NCI-H187 treated with DMSO at 0.1 percent for 48 hours (cell line): ENCODE measurements at places on chromosomes 1 and 21.

DNA sequence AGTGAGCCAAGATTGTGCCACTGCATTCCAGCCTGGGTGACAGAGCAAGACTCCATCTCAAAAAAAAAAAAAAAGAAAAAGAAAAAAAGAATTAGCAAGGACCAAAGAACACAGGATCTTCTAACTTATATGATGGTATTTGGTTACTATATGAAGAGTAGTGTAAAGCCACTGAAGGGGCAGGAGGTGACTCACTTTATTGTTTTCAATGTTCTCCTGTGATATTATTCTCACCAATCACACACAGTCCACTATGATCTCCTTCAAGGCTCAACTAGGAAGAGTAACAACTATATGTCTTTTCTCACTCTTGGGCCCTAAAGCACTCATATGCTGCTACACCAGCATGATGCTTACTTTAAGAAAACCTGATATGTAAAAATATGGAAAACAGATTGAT, 26.7 kb downstream of the RC3H1 start:
- DNase-seq = no peak

DNA sequence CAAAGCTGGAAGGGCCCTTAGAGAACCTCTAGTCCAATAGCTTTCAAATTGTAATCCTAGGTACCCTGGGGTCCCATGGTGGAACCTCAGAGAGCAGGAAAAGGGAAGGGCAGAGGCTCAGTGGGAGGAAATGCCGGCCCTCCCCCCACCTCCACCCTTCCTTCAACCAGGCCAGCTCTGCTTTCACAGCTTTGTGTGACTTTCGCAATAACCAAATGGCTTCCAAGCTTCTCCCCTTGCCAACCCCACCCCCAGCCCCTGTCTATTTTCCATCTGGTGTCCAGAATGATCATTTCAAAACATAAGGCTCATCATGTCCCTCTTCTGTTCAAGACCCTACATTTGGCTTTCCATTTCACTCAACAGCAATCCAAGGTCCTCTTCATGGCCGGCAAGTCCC, 74.4 kb downstream of the CD58 start:
- DNase-seq = no peak

- no peak for DNase-seq
Observed at GRCh38 chr21:32590130-32590529, 4.8 kb upstream of the TCP10L start.

DNA sequence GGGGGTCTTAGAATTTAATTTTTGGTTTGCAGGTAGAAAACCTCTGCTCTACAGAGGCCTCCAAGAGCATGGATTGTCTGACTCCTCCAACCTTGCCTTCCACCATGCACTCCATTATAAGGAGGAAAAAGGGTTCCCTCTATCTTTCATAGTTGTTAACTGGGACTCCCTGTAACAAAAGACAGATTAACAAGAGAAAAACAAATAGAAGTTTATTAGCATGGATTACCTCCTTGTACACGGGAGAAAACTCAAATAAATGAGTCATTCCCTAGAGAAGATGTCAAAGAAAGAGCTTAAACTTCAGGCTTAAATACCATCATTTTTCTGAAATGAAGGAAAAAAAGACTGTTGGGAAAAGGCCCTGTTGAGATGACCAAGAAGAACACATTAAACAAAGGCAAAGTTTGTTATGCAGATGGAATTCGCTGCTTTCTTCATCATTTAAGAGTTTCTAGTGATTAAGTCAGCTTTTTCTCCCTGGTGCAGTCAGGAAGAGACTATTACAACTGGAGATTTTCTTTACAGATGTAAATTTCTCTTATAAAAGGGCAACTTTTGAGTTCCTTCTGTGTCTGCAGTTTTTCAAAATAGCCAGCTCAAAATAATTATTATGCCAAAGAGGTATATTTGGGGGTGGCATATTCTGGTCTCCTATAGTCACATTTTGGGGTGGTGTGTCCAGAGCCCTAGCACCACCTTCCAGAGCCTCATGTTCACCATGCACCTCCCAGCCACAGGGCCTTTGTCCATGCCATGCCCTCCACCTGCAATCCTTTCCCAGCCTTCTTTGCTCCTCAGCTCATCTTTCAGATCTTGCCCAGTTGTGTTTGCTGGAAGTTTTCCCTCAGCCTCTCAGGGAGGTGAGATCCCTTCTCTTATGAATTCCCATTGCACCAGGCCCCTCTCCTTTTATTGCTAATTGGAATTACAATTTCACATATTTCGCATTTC, 63.1 kb upstream of the KLHDC7A start:
- no peak for DNase-seq

DNA sequence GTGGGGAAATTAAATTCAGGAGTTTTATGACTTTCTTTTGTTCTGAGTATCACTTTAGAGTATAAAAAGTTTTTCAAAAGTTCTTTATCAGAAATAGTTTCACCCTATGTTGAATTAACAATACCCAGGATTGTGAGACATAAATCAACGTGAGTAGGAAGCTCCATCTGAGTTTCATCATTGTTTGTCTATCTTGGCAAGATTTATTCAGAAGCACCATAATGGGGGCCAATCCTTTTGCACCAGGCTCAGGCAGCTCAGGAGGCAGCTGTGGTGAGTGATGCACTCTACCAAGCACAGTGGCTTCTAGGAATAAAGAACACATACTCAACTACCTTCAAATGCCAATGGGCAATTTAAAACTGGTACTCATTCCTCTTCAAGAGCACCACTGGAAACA, 12.0 kb downstream of the CREG1 start:
- DNase-seq = no peak

- DNase-seq = no peak
Observed at GRCh38 chr1:234929369-234929768, 199.3 kb downstream of the TOMM20 start.

DNA sequence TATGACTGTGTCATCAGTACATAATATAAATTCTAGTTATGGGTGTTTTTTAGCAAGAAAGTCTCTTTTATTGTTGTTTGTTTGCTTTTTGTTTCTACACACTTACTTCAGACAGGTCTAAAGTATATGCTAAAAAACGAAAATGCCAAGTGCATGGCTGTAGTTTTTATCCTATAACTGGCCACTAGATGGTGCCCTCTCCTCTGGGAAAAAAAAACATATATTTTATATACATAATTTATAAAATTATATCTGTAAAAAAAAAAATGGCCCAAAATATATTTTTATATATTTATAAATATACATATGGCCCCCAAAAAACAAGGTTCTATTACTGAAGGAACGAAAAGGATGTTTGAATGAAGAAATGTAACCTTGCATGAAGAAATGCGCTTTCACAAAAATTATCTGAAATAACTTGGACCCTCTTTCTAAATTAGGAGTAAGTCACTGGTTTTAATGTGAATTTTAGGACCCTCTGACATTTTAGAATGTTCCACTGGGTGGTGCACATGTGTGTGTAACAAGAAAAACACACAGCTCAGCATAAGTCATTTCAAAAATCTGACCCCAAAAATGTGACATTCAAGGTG, 93.5 kb downstream of the TTLL7 start:
- DNase-seq = no peak

GRCh38 chr21:14889080-14889810, 175.6 kb downstream of the NRIP1 start:
- no peak for DNase-seq
